Spleen (tissue), 13 donors: ENCODE measurements at places on chromosomes 1 and 21.

DNA sequence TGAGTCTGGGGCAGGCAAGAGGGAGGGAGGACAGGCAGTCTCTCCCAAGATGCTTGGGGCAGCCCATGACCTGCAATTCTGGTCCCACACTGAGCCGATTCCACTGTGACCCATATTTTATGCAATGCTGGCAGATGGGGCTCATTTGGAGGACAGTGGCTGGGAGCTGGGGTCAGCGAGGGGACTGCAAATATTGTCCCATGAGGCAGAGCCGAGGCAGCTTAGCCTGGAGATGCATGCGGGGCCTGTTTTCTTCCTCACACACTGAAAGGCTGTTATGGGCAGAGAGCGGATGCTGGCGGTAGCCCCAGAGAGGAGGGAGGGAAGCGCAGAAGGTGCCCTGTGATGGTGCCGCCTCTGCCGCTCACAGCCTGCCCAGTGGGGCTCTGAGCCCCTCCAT is 128.5 kb upstream of the POU3F1 start:
- no peak for DNase-seq

- DNase-seq, result no peak
These were observed 136.0 kb upstream of the CYYR1 start for GRCh38 chr21:26709090-26709489.

DNA sequence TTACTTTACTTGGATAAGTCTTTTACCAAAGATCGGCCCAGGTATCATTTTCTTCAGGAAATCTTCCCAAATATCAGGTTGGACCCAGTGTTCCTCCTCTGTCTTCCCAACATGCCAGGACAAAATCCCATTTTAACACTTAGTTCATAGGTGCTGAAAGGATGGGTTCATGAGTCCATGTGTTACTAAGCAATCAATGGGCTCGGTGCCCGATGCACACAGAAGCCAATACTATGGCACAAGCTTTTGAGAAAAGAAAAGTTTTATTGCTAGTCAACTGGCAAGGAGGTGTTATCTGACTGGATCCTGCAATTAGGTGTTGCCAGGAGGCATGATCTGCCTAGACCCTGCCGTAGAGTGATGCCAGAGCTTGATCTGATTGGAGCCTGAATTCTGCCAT is 133.3 kb upstream of the SLC44A3 start:
- DNase-seq, result no peak

- no peak for DNase-seq
These were observed 603 bp upstream of the DHRS3 start for GRCh38 chr1:12618661-12618964.

DNA sequence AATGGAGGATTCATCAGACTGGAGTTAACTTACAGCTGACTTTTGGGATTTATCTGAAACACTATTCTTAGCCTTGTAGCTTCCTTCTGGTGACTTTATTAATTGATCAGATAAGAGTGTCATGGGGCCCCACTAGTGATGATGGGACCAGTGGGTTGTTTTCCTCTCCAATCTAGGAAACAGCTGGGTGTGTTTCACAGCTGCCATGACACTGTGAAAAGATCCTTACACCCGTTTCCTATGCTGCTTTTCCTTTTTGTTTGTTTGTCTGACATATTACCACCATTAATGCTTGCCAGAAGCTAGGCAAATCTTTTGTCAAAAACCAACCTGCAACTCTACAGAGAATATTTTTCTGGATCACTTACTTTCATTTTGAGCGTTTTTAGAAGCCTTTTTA is 86.2 kb downstream of the ZBTB18 start:
- no peak for DNase-seq

- DNase-seq, result no peak
These were observed 59.1 kb upstream of the SIM2 start for GRCh38 chr21:36639769-36640168.

DNA sequence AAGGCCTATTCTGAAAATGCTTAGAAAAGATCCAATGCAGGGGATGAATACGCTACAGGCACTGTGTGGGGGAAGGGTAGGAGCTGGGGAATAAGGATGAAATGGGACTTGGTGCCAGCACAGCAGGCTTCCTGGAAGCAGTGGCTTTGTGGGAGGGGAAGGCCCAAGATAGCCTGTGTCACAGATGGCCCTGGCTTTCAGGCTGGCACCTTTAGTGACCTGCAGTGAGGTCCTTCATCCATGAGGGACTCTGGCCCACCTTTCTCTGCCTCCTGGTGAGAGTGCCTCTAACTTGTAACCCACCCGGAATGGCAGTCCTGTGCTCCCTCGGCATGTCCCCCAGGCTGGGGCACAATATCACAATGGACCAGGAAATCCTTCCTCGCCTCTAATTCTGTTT is 919 bp downstream of the CHI3L1 start:
- peak; percentile 42 for DNase-seq

DNA sequence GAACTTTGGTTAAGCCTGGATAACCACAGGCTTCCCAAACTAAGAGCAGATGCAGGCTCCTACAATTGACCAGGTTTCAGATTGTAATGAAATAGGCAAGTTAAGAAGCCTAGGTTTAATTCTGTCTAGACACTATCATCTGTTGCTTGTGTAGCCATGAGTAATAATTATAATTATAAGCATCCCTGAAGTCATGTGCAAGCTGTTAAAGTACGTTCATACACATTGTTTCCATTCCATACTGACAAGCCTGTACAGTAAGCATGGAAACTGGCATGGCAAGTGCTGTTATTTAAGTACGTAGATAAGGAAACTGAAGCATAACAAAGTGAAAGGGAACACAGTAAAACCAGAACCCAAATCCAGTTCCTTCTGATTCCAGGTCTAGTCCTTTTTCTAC is 557.2 kb upstream of the BEND5 start:
- no peak for DNase-seq

DNA sequence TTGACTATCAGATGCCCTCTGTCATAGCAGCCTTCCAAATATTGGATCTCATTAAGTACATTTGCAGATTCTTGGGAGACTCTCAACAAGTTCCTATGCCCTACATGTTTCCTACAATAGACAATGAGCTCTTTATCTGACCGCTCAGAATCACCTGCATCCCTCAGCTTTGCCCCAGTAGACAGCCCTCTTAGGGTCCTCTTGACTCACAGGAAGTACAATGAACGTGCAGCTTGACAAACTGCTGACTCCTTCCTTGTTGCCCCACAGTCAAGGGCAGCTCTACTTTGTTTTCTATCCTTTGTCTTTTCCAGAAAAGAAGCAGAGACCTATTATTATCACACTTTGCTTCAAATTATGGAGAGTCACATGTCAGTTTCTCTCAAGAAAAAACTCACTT is 27.6 kb downstream of the SLC44A5 start:
- DNase-seq, result no peak

GRCh38 chr1:160546942-160547341 is 23.9 kb upstream of the SLAMF6 start:
- no peak for DNase-seq

GRCh38 chr1:231138236-231138635 is 23.6 kb upstream of the TRIM67 start:
- DNase-seq, result no peak
